ENCODE measurements at places on chromosomes 1 and 21. TPM values are rescaled to one million over a fixed set of nuclear protein-coding genes. Genes with fewer than 3 reads are reported as not detected.

ARTN gene
- polyA plus RNA-seq = not detected

ERICH3 gene
- not detected for polyA plus RNA-seq

FCRLB gene
- 3.9 TPM for polyA plus RNA-seq

FAM43B gene
- polyA plus RNA-seq = not detected

INPP5B gene
- polyA plus RNA-seq = 22.7 TPM

GCSAML gene
- polyA plus RNA-seq = not detected

DNA sequence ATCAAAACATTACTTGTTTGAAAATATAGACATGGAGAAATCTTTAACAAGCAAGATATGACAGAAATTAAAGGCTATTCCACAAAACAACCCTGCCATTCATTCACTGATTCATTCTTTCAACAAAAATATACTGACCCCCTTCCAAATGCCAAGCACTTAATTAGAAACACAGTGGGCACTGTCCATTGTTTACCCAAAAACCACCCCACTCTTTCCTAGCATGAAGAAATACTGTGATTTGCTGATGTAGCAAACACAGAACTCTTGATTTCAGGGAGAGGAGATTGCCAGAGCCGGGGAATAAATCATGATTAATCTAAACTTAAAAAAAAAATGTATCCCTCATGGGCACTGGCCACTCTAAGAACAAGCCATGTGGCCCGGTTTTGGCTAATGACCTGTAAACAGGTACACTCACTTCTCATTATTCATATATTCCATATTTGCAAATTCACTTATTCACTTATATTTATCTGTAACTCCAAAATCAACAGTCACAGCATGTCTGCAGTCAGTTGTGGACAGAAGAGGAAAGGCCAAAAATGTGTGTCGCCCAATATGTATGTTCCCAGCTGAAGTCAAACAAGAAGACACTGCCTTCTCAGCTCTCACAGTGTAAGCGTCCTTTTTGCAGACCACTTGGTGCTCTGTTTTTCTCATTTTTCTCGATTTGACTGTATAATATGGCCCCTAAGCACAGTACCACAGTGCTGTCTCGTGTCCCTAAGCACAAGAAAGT lies 133.1 kb downstream of the SMYD3 start:
- no peak for DNase-seq

DNA sequence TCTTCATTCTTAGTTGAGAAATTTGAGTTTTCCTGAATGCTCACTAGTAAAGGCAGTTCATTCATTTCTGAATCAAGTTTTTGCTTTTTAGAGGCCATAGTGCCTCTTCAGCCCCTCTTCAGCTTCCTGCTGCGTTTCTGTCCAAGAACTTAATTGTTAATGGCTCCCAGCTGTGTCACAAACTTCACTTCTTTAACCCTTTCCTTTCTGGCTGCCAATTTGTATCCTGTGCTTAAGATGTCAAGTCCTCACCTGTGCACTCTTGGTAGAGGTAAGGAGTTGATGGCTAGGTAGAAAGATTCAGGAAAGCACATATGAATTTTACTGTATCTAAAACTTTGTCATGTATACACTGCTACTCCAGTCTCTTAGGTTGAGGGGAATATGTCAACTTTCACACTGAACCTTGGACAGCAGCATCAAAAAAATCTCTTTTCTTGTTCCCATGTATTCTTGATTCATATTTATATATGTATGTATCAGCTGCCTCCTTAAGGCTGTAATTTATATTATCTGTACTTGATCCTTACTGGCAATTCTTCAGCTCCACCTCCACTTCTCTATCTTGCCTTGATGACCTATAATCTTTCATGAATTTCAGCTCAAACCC lies 612.8 kb downstream of the LMO4 start:
- DNase-seq = no peak

DNA sequence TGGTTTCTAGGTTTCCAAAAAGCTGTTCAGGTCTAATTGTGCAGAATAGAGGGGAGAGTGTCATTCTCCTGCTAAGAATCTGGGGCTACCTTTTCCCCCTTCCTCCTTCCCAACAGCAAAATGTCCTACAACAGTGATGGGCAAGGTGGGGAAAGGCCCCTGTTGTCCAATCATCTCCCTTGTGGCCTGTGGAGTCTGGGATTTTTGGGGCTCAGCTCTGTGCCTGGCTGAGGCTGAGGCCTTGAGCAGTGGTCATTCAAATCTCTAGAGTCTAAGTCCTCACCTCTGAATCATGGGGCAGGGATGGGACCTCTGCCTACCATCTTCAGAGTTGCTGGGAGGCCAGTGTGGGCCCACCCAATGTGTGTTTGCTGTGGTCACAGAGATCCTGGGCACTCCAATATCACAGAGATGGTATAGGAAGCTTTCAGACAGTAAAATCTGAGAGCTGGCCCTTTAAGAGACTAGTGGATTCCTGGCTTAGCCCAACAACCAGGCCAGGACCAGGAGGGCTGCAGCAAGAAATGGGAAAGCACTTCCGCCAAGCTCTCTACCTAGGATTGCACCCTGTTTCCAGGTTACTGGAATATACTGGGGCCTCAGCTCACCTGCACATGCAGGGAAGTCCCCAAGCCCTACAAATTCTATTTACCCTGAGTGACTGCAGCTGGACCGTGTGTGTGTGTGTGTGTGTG lies 28.5 kb upstream of the TENT5C start:
- DNase-seq = no peak

- no peak for DNase-seq
These were observed 49.6 kb upstream of the IRF2BP2 start for GRCh38 chr1:234659538-234659937.

- DNase-seq = no peak
These were observed 90.5 kb downstream of the ADARB1 start for GRCh38 chr21:45164838-45165237.

GRCh38 chr1:227401562-227402342 lies 83.5 kb upstream of the CDC42BPA start:
- no peak for DNase-seq

DNA sequence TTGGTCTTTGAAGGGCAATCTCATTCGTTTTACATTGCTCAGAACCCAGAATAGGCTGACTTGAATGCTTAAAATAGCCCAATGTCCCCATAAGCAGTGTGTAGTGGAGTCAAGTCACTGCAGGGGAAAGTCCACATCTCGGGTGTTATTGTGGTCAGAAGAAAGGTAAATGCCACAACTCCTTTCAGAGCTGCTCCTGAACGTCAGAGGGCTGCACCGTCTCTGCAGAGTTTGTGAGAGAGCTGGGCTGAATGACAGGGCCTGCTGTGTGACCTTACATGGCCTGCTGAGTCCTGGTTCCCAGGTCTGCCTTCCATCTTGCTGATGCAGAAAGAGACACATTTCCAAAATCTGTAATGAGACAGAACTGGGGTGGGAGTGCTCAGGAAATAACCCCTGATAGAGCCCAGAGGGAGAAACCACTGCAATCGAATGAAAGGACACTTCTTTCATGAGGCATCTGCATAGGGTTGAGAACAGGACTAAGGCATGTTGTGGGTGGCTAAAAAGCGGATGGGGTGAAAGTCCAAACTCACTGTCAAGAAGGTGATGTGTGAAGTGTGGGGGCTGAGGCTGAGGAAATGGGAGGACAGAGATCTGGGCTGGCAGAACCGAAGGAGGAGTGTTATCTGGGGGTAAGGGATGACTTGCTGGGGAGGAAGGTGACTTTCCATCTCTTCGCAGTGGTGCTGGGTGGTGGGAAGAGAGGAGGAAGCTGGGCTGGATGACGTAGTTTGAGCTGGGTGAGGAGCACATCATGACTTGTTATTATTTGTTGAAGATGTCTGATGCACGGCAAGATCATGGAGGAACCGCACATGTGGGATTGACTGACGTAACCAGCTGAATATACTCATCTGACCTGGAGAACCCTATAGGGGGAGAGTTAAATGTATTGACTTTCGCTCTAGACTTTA lies 33.7 kb downstream of the XCL2 start:
- no peak for DNase-seq

DNA sequence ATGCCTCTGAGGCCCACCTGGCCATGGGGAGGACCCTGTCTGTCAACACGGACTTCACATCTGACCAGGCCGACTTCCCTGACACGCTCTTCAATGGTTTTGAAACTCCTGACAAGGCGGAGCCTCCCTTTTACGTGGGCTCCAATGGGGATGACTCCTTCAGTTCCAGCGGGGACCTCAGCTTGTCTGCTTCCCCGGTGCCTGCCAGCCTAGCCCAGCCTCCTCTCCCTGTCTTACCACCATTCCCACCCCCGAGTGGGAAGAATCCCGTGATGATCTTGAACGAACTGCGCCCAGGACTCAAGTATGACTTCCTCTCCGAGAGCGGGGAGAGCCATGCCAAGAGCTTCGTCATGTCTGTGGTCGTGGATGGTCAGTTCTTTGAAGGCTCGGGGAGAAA lies 101.8 kb downstream of the ADARB1 start:
- DNase-seq = no peak

GRCh38 chr21:33070744-33070997 lies 730 bp downstream of the OLIG1 start:
- no peak for DNase-seq

DNA sequence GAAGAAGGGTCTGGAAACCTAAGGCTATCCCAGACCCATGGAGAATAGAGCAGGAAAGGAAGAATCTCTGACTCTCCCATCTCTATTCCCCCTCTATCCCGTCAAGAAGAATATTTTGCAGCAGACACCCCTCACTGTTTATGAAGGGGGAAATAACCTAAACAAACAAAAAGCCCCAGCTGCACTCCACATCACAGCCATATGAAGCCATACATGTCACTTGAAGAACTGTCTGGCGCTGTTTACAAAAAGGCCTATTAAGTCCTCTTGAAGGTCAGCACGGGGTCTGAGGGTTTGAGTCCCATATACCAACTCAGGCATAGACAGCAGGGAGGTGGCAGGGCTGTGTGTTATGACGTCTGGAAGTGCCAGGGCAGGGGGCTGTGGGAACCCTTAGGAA lies 31.4 kb downstream of the TRABD2B start:
- no peak for DNase-seq

DNA sequence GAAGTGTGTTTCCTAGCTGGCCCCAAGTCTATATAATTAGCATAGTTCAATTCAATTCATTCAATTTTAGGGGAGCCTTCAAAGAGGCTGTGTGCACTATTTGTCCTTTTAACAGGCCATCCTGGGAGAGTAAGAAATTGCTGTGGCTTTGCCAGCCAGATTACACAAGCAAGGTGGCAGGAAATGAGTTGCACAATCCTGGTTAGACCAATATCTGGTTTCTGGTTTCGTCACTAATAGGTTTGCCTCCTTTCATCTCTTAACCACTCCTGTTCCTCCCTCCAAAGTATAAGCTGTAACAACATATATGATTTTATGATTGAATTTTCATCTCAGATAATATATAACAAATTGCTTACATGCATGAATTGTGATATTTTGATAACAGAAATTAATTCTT lies 84.1 kb upstream of the NEGR1 start:
- DNase-seq = no peak

DNA sequence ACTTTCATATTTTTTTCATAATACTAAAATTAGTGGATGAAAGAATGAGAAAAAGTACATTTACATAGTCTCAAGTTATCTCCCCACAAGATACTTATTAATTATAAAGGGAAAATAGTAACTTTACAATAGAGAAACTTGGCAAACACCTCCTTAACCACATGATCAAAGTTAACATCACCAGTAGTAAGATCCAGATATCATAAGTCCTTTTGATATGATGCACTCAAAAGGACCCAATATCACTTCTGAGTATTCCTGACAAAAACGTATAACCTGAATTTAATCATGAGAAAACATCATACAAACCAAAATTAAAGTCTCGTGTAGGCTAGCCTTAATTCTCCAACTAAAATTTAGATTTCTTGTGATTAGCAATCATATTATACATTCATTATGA lies 67.4 kb downstream of the LYST start:
- DNase-seq = no peak

DNA sequence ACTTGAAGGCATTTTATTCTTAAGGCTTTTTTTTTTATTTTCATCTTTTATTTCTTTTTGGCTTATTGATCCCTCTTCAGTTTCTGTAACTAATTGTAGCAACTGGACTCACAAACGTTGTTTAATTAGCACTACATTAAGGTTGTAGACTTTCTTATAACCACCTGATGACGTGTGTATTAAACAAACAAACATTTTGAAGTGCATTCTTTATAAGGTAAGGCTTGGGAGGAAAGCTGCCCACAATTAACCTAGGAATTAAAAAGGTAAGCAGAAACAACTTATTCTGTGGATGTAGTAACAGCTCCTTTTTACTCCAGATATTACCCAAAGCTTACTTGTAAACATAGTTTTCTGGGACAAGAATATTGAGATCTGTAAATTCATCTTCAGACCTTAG lies 55.0 kb downstream of the CAMSAP2 start:
- no peak for DNase-seq
